ENCODE measurements at places on chromosomes 6 and 20.

DNA sequence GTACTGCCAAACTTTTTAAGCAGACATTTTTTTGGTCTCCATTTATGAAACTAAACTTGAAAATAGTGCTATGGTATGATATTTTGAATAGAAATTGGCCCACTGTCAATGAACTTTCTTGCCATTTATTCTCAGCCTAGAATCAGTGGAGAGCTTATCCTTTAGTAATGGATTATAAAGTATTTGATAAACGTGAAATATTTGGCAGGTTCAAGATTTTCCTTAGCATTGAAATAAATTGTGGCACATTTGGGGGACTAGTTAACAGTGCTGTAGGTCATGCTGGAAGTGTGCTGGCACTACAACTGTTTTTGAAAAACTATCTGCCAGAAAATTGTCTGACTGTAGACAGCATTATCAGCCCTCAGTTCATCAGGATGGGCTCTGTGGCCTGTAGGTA is 2.1 kb downstream of the PRSS35 start:
- no peak for DNase-seq

DNA sequence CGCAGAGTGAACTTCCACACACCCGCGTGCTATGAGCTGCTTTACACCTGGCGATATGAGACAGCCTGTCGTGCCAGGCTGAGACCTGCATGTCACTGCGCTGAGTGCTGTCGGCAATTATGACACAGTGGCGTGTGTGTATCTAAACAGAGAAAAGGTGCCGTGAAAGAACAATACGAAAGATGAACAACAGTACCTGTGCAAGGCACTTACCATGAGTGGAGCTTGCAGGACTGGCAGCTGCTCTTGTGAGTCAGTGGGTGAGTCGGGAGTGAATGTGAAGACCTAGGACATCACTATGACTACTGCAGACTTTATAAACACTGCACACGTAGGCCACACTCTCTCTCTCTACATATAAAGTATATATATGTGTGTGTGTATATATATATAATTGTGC is 68.5 kb upstream of the DUSP22 start:
- no peak for DNase-seq

DNA sequence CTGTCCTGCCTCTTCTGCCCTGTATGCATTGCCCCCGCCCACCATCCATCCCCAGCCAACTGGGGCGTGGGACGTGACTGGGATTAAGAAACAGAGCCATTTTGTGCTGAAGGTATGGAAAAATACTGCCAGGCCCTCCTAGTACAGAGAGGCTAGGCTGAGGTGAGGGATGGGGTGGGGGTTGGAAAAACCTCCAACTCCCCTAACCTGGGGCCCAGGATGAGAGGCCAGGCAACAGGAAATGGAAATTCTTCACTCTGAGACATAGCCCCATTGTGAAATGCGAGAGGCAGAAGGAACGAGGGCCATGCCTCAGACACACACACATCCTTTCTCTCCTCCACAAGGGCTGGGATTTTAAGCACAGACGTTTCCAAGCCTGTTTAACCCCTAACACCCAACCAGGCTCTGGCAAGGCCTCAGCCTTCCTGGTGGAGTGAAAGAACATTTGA is 19.9 kb downstream of the KCNK5 start:
- no peak for DNase-seq

DNA sequence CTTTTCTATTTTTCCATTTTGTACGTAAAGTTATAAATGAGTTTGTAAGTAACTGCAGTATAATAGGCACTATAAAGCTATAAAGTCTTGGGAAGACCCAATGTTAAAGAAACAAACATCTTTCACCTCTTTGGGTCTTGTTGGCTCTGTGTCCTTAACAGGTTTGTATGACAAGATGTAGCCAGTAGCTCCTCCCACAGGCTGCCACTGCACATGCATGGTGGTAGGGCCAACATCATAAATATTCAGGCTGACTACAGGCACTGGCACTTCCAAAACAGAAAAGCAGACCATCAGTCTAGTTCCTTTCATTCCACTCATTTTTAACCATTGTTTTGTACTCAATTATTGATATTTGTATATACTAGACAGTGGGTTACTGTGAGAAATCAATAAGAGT is 59.9 kb downstream of the COL12A1 start:
- DNase-seq = no peak

DNA sequence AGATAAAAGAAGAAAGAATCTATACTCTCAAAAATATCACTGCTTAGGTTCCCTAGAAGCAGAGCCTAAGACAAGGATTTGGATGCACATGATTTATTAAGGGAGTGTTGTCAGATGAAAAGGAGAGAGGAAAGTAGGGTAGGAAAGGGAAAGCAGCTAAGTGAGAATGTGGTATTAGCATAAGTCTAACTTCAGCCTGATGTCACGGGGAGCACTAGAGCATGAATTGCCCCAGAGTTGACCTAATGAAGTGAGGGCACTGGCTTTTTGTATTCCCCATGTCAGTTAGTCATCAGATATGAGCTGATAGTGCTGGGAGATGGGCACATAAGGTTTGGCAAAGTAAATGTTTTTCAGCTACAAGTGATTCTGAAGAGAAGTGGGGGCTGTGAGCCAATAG is 129.0 kb upstream of the THEMIS start:
- DNase-seq = no peak

DNA sequence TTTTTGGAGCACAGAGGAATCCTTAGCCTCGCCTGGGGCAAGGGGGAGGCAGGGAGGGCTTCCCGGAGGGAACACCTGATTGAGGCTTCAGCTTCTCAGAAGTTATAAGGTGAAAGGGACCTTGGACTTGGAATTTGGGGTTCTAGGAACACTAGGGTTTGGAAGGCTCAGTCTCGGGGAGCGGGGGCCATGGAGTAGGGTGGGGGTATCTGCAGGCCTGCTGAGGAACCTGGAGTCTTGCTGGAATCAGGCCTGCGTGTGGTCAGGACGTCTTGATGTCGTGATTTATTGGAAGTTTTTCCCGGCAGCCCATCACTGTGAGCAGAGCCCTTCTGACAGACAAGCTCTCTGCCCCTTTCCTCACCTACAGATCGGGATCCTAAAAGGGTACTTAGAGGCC is 50.7 kb downstream of the EFCAB8 start:
- no peak for DNase-seq

DNA sequence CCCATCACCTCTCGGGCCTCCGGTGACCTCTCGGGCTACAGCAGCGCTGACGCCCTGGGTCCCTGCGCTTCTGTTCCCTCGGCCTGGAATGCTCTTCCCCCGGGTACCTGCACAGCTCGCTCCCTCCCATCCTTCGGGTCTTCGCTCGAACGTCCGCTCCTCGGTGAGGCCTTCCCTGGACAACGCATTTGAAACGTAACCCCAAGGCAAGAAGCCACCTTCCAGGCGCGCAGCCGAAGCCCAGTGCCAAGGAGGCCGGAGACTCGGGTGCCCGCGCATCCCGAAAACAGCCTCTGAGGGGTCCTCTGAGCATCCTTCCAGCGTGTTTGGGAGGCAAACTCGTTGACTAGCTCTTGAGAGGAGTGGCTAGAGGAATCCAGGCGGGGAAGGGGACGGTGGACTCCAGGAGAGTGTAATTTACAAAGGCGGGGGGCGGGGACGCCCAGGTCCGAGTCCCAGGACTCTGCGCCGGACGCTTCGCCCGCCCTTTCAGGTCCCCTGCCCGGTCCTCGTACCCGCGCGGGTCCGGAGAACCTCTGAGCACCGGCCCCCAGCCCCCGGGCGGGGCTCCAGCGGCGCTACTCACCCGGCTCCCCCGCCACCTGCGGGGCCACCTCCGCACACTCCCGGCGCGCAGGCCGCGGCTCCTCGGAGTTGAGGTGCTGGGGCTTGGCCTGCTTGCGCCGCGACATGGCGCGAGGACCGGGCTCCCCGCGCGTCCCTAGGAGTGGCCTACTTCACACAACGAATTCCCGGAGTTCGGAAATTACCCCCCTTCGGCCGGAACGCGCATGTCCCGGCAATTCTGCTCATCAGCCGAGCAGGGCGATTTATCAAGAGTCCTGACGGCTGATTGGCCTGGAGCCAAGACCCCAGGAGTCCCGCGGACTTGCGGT is 86.8 kb downstream of the ZFP64 start:
- DNase-seq = no peak

GRCh38 chr6:79993012-79993910 is 11.2 kb upstream of the TTK start:
- no peak for DNase-seq

DNA sequence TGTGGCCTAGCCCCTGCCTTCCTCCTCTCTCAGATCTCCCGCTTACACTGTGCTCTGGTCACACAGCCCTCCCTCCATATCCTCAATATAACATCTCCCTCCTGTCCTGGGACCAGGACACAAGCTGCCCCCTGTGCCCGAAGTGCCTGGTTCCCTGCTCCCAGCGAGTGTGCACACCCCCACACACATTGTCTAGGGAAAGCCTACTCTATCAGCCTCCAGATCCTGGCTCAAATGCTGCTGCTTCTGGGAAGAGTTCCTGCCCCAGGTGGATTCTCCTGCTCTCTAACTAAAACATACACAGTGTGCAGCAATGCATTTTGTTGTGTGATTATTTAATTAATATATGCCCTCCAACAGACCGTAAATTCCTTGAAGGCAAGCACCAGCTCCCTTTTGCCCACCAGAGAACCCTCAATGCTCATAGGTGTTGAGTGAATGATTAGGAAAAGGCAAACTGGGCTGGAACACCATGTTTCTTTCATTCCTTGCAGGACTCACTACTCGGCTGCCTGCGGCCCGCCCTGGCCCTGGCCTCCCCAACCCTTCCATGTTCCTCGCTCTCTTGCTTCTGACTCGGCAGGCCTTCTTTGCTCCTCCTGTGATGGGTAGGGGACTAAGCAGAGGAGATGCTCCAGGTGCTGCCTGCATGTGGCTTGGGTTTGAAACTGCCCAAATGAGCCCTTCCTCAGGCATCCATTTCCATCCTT is 194.6 kb downstream of the ZDHHC14 start:
- DNase-seq = no peak

GRCh38 chr20:63658749-63659187 is 656 bp downstream of the RTEL1 start:
- DNase-seq = no peak

- DNase-seq = no peak
Measured at GRCh38 chr20:57656821-57657534, 36.8 kb upstream of the ZBP1 start.

- DNase-seq = no peak
Measured at GRCh38 chr6:107877968-107878367, 53.9 kb upstream of the SCML4 start.

DNA sequence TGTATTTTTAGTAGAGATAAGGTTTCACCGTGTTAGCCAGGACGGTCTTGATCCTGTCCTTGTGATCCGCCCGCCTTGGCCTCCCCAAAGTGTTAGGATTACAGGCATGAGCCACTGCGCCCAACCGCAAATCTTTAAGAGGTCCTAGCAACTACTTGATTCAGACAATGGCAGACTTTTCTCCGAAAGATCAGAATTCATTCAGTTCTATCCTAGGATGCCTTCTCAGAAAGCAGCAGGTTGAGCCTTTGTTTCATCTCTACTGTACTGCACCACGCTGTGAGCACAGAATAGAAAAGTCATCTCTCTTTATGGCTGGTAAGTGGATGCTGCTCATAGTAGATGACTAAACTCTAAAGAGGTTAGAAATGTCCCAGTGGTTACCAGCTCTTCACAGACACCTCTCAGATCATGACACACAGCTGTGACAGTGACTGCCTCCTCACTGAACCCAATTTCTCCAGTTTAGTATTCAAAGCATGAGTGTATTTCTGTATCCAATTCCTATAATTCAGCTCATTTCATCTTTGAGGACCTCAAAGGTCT is 6.0 kb upstream of the HSF2 start:
- no peak for DNase-seq

- DNase-seq = no peak
Measured at GRCh38 chr6:162336359-162336758, 391.2 kb downstream of the PRKN start.

GRCh38 chr6:132131758-132132157 is 180.6 kb upstream of the CCN2 start:
- no peak for DNase-seq

DNA sequence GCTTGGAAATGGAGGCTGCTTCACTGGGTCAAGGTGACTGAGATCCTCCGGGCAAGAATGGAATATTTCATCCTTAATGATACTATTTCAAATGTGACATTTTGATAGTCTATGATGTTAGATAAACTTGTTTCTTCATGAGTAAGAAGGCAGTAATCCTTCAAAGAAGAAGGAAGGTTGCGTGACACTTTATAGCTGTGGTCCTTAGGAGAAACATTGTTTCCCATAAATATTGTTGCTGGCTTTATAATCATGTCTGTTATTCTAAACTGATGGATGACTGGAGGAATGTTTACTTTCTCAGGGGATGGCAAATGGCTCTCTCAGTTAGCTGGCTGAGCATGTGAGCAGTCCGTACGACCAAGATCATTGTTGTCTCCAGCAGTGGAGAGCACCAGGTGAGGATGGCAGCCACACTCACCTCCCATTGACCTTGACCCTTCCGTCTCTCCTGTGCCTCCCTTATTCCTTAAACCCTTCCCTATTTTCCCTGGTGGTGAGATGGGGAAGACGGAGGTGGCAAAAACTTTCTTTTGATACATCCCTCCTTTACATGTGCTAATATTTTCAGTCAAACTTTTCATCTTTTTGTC is 171.2 kb upstream of the OLIG3 start:
- DNase-seq = no peak

- DNase-seq = no peak
Measured at GRCh38 chr6:25342802-25343201, 63.6 kb downstream of the CARMIL1 start.

GRCh38 chr6:136791296-136792094 is 782 bp downstream of the MAP3K5 start:
- peak; percentile 40 for DNase-seq

GRCh38 chr6:150932996-150933395 is 67.5 kb downstream of the MTHFD1L start:
- no peak for DNase-seq
